ENCODE measurements at places on chromosomes 4 and X.

DNA sequence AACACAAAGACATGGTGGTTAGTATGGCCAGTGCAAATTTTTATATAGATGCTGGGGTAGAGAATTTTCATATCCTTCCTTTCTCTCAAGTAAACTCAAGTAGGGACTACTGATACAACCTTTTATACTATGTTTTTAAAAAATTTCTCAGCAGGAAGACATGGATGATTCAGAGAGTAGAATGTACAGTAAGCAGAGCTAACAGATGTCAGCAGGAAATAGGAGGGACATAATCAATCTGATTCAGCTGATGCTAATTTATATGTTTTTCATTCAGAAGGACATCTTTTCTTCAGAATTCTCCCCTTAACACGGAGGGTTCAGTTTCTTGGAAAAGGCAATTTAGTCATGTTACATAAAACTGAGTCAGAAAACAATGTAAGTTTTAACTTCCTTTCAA, 95.4 kb downstream of the GRIA2 start:
- no peak for DNase-seq

DNA sequence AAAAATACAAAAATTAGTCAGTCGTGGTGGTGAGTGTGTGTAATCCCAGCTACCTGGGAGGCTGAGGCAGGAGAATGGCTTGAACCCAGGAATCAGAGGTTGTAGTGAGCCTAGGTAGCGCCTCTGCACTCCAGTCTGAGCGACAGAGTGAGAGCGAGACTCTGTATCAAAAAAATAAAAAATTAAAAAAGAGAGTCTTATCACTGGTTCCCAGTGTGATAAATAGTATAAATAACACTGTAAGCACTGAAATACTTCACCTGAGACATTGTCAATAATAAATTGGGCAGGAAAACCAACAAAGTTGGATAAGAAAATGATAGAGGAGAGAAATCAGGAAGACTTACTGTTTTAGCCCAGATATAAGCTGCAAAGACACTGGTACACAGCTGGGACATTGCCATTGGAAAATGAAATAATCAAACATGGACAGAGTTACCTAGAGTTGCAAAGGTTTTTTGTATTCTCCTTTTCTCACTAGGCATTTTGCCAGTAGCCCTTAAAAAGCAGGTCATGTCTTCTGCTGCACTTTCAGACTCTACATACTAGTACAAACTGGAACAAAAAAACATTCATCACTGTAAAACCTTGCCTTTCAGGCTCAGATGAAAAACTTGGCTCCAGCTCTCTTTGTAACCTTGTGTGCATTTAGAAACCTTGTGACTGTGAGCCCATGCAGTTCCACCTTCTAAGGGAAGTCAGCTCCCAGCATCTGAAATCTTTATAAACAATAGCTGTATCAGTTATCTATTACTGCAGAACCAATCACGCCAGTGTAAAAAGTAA, 55.0 kb upstream of the PPP1R2C start:
- no peak for DNase-seq

- no peak for DNase-seq
These were observed 12.2 kb upstream of the FGF16 start for GRCh38 chrX:77434962-77435361.

GRCh38 chr4:31667686-31668085, 947.5 kb downstream of the PCDH7 start:
- no peak for DNase-seq

GRCh38 chr4:100356172-100356571, 161.7 kb downstream of the EMCN start:
- DNase-seq, result no peak

DNA sequence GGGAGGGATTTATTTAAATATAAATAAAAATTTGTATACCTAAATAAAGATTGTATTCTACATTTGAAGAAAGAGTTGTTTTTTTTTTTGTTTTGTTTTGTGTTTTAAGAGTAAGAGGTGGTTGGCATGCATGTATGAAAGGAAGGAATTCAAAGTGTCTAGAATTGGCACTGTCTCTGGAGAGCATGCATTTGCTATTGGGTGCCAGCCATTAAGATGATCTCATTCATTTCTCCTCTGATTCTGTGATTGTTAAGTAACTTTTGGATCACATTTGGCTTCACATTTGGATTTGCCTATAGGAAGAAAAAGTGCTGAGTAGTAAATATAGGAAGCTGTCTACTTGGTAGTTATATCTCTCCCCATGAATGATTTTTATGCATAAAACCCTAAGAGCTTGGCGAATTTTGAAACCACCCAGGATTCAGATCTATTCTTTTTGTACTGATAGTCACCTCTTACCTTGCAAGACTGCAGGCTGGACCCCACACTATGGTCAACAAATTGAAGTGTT, 7.8 kb upstream of the BOD1L1 start:
- DNase-seq, result no peak

DNA sequence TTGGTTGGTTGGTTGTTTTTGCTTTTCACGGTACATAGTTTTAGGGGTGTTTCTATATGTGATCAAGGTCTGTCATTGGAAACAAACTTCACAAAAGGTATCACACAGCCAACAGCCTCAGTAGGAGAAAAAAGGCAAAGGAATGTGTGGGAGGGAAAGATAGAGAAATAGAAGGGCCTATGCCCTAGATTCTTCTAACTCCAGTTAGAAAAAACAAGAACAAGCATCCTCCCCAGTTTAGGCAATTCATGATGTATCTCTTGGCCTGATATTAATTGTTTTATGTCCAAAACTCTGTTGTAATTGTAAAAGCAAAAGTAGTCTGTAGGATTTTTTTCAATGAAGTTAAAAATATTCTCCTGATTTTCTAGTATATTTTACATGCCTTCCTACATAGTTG, 192.4 kb upstream of the EDNRA start:
- DNase-seq, result no peak

GRCh38 chr4:24729119-24729730, 66.1 kb upstream of the SOD3 start:
- DNase-seq, result no peak

DNA sequence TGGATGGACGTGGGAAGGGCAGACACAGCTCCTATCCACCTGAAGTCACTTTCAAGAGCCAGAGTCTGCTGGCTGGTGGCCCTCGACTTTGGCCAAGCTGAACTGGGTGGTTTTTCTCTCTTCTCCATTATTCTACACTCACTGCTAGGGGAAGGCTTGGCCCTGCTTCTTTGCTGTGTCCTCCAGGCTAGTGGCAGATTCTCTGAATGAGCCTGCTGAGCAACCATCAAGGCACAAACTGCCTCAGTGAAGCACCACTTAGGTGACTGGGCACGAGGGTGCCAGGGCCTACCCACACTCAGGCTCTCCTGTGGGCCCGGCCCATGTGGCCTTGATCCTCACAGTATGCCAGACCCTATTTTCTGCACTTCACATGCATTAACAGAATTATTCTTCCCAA, 92.0 kb downstream of the PJA1 start:
- DNase-seq, result no peak

- DNase-seq, result no peak
These were observed 131.8 kb downstream of the NBDY start for GRCh38 chrX:56860888-56861287.

DNA sequence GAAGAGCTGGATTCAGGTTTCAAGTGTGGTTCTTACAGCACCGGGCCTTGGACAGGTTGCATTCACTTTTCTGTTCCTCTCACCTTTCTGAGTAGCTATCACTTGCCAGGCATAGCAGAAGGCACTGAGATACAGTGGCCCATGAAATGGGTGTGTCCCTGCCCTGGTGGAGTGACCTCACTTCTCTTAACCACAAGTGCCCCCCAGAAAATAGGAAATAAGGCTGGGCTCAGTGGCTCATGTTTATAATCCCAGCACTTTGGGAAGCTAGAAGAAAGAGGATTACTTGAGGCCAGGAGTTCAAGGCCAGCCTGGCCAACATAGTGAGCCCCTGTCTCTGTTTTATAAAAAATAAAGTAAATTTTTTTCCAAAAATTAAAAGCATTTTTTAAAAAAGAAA, 101.7 kb upstream of the KIT start:
- no peak for DNase-seq

- no peak for DNase-seq
These were observed 66.8 kb upstream of the AFAP1 start for GRCh38 chr4:8006471-8006870.

DNA sequence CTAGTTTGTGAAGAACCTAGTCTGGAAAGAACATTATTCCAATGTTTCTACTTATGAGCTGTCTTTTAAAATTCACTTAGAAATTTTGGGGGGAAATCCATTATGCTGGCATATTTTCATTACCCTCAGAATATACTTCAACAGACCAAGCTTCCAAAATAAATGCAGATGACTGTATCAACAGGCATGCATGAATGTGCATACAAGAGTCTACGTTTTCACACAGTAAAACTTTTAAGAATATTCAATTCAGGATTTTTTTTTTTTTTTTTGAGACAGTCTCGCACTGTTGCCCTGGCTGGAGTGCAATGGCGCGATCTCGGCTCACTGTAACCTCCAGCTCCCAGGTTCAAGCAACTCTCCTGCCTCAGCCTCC, 49.7 kb downstream of the ABCG2 start:
- no peak for DNase-seq

DNA sequence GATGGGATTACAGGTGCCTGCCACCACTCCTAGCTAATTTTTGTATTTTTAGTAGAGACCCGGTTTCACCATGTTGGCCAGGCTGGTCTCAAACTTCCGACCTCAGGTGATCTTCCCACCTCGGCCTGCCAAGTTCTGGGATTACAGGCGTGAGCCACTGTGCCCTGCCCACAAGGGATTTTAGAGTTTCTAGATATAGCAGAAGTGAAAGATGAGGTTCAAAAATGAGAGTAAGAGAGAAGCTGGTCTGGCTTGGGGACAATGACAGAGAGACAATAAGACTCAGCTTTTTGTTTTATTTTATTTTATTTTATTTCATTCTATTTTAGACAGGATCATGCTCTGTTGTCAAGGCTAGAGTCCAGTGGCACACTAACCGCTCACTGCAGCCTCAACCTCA, 30.6 kb downstream of the TRIM61 start:
- no peak for DNase-seq

GRCh38 chr4:87304745-87305432, 17.8 kb downstream of the HSD17B13 start:
- peak; percentile 6 for DNase-seq

- DNase-seq, result no peak
These were observed 26.0 kb upstream of the CXCL2 start for GRCh38 chr4:74125029-74125428.

GRCh38 chrX:136598631-136599030, 49.3 kb upstream of the CD40LG start:
- no peak for DNase-seq

DNA sequence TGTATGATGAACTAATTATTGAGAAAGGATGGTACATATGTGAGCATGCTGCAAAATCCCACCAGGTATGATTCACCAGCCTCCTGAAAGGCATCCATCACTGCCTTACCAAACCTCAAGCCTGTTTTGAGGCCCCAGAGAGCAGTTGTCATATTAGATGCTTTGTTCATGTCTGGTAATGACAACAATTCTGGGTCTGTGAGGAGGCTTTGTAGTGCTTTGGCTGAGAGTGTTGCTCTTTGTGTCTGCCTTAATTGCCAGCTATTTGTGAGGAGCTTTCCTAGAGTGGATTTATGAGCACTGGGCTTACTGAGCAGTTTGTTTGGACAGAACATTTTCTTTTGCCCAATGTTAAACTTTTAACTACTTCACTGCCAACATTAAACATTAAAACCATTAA, 69.2 kb downstream of the HEPH start:
- DNase-seq, result no peak

DNA sequence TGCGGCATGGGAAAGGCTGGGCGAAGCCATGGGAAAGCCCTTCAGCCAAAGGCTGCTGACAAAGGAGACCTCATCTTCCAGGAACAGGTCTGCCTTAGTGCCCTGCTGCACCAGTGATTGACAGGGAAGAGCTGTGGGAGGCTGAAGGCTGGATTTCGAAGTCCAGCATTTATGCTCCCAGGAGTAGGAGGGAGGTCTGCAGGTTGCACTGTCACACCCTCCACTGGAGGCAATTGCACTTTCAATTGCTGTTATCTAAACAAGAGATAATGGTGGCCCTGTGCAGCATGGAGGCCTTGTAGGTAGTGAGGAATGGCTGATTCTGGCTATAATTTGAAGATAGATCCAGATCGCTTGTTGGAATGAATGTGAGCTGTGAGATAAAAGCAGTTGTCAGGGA, 43.7 kb downstream of the FAM114A1 start:
- DNase-seq, result no peak

DNA sequence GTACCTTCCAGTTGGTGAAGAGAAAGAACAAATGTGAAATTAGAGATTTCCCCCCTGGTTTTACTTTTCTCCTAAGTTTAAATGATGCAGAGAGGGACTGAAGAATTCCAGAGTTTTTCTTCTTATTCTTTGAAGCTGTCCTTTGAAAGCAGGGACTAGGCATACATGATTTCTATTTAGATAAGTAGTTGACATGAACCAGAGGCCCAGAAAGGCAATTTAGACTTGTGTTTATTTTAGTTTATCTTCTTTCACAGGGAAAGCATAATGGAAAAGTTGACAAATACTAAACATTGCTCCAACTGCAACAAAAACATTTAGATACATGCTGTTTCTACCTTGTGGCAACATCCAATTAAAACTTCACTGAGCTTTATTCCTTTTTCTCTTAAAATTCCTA, 32.0 kb downstream of the PTPN13 start:
- DNase-seq, result no peak

DNA sequence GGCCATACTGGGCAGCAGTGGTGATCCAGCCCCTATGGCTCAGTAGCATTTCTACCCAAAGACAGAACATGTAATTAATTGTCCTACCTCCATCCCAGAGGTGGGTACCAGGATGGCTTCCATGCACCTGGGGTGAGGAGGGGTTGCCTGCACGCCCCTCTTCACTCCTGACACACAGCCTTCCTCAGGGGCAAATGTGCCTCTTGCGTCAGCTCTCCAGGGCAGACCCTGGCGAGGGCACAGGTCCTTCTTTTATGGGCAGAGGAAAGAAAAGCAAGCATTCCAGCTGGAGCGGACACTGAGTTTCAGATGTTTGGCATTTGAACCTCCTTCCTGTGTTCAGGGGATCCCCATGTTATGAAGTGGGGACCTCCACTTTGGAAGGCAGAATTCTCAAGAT, 95.6 kb downstream of the PHKA2 start:
- DNase-seq, result no peak

DNA sequence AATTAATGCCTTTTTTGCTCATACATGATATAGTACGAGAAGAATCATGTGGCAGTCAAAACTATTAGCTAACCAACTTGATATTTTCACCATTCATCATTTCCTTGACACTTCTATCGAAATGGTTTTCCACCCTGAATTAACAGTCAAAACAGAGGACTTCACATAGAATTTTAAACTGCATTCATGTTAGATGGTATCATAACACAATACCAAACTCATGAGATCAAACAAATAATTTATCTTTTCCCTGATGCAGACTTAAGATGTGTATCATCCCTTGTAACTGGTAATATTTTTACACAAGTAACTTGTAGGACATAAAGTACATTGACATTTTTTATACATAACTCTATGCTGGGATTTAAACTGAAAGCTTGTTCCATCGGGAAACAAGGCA, 18.2 kb upstream of the ANTXR2 start:
- DNase-seq, result no peak

DNA sequence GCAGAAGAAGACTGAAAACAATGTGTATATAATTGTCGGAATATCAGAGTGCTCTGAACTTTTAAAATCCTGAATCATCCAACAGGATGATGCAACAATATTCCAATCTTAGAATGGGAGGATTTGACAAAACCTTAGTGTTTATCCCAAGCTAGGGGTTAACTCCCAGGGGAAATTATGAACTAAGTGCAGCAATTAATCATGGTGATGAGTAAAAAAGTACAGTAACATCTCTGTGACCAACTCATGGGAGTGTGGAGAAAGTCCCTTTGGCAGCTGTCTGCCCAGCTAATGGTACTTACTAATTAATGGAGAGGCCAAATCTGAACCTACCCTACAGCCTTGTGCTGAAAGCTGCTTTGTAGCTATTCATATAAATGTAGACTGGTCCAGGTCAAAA, 257.6 kb upstream of the DDX53 start:
- no peak for DNase-seq

All from urothelium cell line (cell line).